ENCODE measurements at places on chromosomes 16 and 17.

- DNase-seq: no peak
Measured at GRCh38 chr17:58315750-58316149, 12.8 kb downstream of the TSPOAP1 start.

DNA sequence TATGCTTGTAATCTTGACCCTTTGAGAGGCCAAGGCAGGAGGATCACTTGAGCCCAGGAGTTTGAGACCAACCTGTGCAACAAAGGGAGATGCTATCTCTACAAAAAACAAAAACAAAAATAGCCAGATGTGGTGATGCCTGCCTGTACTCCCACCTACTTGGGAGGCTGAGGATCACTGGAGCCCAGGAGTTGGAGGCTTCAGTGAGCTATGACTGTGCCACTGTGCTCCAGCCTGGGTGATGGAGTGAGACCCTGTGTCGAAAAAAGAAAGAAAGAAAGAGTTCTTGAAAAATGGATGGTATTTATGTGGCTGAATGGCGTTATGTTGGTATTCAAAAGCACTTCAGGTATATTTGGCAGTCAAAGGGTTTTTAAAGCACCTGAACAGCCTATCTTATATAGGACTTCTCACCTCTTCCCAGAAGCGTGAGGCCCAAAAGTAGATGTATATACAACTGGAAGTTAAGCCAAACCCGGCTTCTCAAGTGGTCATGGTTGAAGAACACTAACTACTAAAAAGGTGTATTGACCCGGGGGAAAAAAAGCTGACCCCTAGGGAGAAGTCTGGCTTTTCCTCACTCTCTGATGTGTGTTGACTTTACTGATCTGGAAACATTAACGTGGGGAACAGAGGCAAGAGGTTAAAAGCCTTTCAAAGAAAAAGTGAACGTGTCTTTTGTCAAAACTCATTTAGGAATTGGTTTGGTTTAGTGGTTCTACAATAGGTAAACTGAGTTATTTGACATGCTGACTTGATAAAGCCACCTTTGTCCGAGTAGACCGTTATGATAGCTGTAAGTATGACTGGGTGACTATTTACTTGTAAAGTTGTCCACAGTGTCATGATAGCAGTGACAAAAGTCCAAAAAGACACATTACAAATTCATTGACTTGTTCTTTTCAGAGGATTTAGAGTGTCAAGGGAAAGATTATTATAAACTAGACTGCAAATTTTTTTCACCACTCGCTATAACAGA is 183.4 kb downstream of the IRX3 start:
- no peak for DNase-seq

- DNase-seq: peak; percentile 91
Measured at GRCh38 chr16:65745-66144, 6.7 kb downstream of the RHBDF1 start.

DNA sequence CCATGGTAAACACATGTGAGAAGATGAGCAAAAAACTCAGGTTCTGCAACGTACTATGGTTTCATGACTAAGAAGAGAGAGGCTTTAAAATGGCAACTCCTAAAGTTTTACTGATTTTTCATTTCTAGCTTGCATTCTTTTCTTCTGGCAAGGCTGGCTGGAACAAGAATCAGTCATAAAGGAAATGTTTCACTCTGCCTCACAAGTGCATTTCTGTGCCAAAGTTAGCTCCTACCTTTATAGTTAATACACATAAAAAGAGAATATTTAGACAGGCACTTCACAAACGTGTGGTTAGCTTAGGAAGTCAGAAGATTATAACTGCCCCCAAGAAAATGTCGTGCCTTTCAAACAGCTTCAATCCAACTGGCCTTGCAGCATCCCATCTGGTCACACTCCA is 417.1 kb upstream of the CDH11 start:
- DNase-seq: no peak

- DNase-seq: no peak
Measured at GRCh38 chr17:51801626-51802025, 356.9 kb downstream of the CA10 start.

- no peak for DNase-seq
Measured at GRCh38 chr16:75931043-75931442, 204.8 kb upstream of the CPHXL start.

DNA sequence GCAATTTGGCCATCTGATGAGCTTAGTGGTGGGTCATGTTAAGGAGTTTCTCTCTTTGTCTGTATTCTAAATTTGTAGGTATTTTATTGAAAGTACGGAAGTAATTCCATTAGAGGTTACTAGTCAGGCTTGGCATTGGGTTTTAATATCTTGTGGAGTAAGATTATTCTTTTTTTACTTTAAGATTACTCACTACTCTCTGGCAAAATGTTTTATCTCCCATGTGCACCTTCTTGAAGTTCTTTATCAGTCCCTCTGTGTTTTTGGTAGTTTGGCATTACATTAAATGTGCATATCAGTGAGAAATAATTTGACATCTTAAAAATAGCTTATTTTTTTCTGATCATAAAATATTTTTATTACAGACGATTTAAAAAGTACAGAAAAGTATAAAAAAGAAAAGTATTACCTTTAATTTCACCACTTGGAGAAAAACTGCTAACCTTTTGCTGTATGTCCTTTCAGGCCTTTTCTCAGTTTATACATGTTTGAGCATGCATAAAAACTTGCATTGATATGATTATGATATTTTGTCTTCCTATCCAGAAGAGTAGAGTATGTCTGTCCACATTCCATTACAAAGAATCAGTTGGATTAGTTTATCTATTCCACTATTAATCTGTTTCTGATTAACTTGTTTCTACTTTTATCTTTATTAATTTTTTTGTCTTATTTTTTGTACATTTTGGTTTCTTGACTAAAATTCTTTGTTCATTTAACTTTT is 198.3 kb downstream of the SPECC1 start:
- DNase-seq: no peak

DNA sequence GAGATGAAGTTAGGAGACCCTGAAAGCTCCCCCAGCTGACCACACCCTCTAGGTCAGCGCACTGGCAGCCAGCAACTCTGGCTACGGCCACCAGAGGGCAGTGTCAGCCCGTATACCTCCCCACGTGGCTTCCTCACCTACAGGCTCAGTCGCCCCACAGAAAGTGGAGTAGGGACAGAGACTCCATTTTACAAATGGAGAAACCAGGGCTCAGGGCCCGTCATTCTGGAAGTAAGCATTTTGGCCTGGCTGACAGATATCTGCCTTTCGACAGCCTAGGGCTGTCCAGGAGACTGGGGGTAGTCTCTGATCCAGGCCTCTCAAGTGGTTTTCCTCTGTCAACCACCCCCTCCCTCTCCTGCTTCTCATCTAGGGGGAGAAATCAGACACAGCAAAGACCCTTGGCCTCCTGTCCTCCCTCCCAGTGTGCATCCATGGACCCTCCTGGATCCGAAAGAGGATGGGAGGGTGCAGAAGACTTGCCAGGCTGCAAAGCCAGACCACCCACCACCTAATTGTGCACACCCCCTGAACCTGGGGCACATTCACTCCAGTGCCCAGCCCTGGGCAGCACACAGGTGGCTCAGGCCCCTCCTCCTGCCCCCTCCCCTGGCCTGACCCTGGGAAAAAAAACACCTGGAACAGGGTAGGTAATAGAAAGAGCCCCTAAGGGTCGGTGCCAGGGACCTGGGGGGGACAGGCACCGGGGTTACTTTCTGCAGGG is 3.8 kb upstream of the HAP1 start:
- peak; percentile 76 for DNase-seq

DNA sequence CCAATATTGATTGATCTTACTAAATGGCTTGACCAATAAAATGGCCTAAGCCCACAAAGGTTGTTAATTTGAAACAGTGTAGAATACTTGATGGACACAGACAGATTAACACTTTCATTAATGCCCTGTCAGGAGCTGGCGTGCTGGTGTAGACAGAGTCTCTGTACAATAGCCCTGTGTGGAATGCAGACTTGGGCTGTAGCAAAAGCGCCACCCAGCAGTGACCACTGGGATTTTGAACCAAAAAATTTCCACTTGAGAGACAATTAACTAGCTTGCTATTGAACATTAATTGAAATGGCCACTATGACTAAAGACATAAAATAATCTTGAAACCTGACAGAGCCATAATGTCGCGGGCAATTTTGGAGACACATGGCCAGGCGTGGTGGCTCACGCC is 19.7 kb upstream of the GUCY2D start:
- no peak for DNase-seq

GRCh38 chr16:20822521-20823325 is 16.4 kb downstream of the REXO5 start:
- DNase-seq: no peak

DNA sequence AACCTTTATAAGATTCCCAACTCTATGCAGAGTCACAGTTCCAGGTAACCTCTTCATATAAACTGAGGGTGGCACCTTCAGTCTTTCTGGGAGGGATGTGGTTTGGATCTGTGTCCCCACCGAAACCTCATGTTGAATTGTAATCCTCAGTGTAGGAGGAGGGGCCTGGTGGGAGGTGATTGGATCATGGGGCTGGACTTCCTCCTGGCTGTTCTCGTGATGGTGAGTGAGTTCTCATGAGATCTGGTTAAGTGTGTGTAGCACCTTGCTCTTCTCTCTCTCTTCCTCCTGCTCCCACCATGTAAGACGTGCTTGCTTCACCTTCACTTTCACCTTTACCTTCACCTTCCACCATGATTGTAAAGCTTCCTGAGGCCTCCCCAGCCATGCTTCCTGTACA is 30.5 kb downstream of the HS3ST2 start:
- DNase-seq: no peak

DNA sequence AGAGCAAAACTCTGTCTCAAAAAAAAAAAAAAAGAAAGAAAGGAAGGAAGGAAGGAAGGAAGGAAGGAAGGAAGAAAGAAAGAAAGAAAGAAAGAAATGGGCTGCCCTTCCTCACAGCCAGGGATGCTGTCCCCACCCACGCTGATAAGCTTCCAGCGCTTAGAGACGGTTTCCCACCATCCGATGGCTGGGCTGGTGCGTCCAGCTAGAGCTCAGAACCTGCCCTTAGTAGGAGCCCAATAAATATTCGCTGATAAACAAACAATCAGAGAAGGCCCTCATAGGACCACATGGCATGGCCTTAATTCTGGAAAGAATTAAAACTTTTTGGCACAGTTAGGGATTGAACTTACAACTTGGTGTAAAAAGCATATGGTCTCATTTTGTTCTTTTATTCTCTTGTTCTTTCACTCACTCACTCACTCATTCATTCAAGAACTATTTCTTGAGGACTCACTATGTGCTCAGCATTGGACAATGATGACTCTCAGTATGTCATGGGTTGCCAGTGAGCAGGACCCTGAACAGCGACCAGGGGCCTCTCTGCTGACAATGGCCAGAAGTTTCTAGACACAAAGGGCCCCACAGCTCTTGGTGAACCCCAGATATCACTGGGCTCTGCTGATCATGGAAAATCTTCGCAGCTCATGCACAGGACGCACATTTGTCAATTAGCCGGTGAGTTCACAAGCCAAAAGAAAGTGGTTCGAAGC is 32.5 kb upstream of the TNRC6C start:
- no peak for DNase-seq

GRCh38 chr16:54107583-54108202 is 178.9 kb downstream of the IRX3 start:
- DNase-seq: no peak

DNA sequence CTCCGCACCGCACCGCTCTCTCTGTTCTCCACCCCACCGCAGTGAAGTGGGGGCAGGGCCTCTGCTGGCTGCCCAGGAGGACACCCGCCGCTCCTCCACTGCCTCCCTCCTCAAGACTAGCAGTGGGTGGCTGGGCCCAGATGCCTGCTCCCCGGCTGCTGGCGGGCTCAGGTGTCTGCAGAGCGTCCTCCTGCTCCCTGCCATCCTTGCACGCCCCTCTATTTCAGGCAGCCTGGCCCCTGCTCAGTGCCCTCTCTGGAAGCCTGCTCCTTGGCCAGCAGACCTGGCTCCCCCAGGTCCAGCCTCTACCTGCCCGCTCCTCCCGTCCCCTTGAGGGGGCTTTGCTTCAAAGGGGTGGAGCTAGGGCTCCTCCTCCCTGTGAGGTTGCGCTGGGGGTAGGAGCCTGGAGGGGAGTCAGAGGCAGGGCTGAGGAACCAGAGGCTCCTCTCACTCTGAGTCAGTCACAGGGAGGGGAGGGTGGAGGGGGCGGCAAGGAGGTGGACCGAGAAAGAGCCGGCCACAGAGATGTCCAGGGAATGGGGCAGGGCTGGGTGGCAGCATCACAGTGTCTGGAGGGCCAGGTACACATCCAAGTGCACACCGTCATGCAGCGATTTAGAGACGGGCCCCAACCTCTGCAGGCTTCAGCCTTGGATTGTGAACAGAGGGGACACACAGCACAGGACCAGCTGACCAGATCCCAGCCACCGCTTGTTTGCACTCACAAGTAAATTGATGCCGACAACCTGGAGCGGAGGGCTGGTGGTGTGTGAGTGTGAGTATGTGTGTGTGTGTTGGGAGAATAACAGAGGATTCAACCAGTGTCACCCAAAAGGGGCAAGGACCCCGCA is 9.8 kb upstream of the TMEM92 start:
- DNase-seq: no peak

- peak; percentile 39 for DNase-seq
Measured at GRCh38 chr17:9236286-9237052, 215.2 kb downstream of the NTN1 start.

- DNase-seq: no peak
Measured at GRCh38 chr16:73011926-73012325, 36.0 kb downstream of the ZFHX3 start.

- DNase-seq: no peak
Measured at GRCh38 chr17:75109046-75109406, 743 bp upstream of the ARMC7 start.

DNA sequence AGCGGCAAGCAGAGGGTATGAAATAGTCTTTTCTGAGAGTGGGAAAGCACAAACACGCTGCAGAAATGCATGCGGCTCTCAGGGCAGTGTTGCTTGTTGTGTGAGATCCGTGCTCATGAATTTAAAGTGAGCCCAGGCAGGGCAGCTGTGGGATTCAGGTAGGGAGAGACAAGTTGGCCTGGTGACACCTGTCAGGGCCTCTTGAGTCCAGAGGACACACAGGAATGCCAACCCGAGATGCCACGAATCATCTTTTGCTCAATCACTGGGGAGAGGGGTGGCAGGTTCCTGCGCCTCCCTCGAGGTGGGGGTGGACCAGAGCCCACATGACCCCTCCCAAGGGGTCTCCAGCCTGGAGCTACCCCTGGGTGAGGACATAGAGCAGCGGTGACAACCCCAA is 211.9 kb downstream of the GSG1L start:
- no peak for DNase-seq

- DNase-seq: no peak
Measured at GRCh38 chr16:63890081-63890480, 1231.8 kb downstream of the CDH11 start.

- DNase-seq: no peak
Measured at GRCh38 chr16:9787717-9788116, 394.5 kb downstream of the GRIN2A start.

Measured in breast epithelium (tissue), 4 donors.